ENCODE measurements at places on chromosomes 6 and 20.

- no peak for DNase-seq
These were observed 32.3 kb downstream of the SYNJ2 start for GRCh38 chr6:158013904-158014504.

DNA sequence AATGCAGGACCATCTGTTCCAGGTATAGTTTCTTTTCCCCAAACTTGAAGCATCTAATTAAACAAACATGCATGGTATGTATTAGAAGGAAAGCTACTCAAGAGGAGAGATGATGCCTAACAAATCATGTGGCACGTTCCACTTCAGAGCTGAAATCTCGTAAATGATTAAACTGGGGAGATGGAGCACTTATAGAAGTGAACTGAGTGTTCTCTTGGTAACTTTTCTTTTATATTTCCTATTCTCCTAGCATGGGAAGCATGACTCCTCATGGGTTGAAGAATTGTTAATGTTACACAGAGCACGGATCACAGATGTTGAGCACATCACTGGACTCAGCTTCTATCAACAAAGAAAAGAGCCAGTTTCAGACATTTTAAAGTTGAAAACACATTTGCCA lies 61.1 kb downstream of the CCN2 start:
- no peak for DNase-seq

GRCh38 chr6:152124429-152125074 lies 317.1 kb downstream of the ESR1 start:
- no peak for DNase-seq

DNA sequence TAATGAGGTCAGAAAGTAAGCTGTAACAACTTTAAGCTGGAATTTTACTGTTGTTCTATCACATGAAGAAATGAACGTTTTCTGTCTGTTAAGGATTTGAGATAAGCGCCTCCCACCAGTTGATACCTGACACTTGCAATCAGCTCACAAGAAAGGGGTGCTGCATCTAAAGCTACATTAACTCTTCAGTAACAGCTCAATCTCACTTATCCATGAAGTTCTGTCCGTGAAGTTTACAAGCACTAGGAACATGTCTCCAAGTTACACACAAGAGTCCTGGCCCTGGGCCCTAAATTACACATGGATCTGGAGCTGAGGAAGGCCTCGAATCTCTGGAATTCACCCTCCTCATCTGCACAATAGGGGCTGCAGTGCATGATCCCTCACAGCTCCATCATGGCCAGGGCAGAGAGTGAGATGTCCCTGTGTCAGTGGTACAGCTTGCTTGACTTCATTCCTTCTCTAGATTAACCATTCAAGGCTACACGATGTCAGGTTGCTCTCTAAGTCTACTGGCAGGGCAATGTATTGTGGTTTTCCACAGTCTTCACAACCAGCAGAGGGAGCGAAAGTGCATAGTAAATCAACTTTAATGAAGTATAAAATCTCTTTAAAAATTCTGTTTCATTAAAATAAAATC lies 182.4 kb upstream of the MCHR2 start:
- DNase-seq, result no peak

DNA sequence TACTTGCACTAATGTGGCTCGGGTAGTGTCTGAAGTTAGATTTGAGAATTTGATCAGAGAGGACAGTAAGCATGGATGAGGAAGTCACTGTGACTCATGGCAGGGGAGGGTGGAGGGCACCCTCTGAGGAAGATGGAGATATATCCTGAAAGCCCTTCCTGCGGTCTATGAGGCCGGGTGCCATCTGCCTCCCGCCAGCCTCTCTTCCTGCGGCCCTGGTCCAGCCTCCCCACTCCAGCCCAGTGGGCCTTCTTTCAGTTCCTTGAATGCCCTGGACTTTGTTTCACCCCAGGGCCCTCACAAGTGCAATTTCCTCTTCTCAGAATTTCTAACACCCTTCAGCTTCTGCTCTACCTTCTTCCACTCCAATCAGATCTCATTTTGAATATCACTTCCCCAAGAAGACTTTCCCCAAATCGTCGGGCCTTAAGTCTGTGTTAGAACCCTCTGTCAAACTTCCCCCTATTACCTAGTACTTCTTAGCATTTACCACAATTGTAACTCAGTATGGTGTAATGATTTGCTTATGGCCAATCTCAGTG lies 20.2 kb upstream of the TNFAIP3 start:
- DNase-seq, result no peak

DNA sequence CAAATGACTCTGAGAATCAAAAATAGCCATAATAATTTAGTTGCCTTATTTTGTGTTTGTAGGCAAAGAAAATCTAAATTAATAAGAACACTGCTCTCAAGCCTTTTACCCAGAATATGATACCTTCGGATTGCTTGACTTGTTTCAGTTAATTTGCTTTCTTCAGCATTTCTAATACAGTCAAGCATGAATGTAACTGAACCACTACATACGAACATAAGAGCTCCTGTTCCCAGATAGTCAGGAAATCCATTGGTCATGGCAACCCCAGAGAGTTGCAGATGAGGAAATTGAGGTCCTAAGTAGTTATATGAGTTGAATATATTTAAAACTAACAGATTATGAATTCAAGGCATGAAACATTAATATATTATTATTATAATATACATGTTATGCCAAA lies 2.9 kb downstream of the FRK start:
- no peak for DNase-seq

GRCh38 chr6:161186173-161186769 lies 87.6 kb downstream of the AGPAT4 start:
- DNase-seq, result no peak

- no peak for DNase-seq
These were observed 37.6 kb downstream of the SLC2A10 start for GRCh38 chr20:46746956-46747526.

DNA sequence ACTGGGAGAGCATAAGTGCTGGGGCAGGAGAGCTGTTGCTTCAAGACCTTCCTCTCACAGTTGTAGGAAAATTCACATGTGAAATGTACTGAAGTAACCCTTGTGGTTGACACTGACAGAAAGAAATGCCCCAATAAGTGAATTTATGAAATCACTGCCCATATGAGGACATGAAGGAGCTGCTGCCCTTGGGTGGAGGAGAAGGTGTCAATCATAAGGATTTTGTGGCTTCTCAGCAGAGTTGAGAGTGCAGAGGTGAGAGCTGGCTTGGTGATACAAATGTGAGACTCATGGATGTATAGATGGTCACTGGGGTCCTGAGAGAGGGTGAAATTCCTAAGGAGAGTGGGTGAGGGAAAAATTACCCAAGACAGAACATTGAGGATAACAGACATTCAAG lies 33.9 kb upstream of the CMTR1 start:
- no peak for DNase-seq

- DNase-seq, result no peak
These were observed 59.2 kb downstream of the TNFAIP3 start for GRCh38 chr6:137926207-137926731.

DNA sequence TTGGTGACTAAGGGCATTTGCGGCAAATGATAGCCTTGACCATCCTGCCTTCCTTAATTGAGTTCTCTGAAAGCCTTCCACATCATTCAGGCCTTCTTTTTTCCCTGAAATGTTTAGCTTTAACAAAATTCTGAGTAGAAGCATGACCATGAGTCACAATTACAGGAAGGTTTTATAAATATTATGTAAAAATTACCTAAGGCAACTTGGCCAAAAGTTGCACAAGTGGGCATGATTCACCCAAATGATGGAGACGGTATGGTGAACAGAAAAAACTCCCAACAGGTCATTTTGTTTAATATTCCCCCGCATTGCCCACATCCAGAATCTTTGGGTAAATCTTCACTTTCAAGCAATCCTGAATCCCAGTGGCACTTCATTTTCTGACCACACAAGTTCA lies 37.0 kb downstream of the MC3R start:
- DNase-seq, result no peak

- no peak for DNase-seq
These were observed 636 bp downstream of the ELOVL2 start for GRCh38 chr6:11043378-11043960.

GRCh38 chr20:39553120-39553519 lies 591.0 kb downstream of the DHX35 start:
- DNase-seq, result no peak

GRCh38 chr6:40444312-40444711 lies 142.9 kb downstream of the LRFN2 start:
- DNase-seq, result no peak

DNA sequence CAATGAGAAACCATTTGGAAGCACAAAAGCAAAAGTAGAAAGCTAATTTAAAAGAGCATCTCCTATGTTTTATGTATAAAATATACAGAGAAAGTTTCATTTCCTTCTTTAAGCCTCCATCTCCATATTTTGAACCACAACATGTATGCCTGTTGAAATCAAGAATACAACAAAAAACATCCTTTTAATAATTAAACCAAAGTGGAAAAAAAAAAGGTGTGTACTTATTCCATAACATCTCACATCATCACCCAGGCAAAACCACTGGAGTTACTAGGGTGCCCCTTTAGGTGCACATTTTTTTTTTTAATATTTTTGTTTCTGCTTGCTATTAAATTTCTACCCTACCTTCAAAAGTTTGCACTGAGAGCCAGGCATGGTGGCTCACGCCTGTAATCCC lies 43.0 kb downstream of the EDN1 start:
- no peak for DNase-seq

DNA sequence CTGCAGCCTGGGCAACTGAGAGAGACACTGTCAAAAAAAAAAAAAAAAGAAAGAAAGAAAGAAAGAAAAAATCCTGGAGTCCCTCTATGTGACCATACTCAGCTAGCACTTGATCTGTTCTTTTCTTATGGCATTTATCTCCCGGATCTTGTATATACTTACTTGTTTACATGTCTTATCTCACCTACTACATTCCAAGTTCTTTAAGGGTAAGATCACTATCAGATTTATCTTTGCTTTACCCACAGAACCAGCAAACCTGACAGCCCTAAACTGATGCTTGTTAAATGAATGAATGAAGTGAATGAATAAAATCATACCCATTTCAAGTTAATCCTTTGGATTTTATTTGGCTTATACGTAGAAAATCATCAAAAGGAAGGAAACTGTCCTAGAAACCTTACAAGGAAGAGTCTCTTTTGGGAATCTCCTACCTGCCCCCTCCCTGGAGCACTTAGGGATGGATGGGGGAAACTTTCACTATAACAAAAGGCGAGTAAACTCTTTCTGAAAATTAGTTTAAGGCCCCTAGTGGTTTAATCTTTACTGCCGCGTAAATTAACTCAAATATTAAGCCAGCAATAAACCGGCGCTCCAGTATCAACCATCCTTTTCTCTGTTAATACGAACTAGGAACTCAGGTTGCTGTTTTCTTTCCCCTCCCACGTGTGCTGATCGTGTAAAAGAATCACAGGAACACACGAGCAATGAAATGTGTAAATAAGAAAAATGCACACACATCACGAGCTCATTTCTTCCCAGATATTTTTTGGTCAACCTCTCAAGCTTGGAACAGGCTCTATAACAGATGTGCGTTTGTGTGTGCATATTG lies 1.3 kb upstream of the UTRN start:
- no peak for DNase-seq

- DNase-seq, result no peak
These were observed 28.0 kb upstream of the ASIP start for GRCh38 chr20:34213213-34213612.

DNA sequence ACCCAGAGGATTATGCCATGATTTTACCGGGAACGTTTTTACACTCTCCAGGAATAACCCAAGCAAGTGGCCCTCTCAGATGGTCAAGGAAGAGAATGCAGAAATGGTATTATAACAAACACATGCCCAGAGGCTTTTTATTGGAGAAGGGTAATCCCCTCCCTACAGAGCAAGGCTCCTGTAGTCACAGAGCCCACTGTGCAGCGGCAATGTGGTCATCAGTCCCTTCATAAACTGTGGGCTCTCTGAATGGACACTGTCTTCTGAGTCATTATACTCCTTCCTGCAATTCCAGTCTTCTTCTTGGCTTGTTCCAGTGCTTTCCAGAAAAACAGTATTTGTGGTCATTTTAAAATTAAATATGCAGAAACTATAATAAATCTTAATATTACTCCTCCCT lies 74.7 kb downstream of the LAMA4 start:
- DNase-seq, result no peak

DNA sequence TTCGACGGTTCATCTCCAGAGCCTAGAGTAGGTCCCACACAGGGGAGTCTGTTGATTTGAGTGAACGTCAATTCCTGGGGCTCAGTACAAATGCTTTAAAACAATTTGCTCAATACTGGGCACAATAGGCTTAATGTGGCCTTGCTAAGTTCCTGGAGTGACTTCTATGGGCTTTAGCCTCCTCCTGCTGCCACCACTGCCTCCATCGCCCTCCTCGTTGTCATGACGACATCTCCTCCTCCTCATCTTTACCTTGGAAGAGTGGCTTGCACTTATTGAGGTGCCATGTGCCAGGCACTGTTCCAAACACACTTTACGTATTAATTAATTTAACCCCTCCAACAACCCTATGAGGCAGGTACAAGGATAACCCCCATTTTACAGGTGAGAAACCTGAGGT lies 11.8 kb upstream of the ZMYND8 start:
- no peak for DNase-seq

- DNase-seq, result no peak
These were observed 81.7 kb downstream of the PREP start for GRCh38 chr6:105321207-105321606.

DNA sequence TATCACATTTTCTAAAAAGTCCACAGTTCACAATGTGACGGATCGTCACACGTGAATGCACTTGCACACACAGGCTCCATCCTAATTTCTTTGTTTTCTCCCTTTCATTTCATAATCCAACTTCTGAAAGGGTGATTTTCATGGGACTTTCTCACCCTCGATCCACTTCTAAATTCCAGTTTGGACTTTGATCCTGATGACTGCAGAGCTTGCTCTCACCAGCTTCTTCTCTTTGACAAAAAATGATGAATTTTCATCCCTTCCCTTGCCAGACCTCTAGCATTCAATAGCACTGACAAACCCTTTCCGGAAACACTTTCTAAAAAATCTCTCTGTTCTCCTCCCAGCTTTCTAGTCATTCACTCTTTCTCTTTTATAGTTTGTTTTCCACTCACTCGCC lies 341.2 kb downstream of the SYNE1 start:
- DNase-seq, result no peak

- no peak for DNase-seq
These were observed 94.5 kb upstream of the LRFN2 start for GRCh38 chr6:40681622-40682021.

GRCh38 chr20:47108994-47109393 lies 214.4 kb downstream of the EYA2 start:
- DNase-seq, result no peak

DNA sequence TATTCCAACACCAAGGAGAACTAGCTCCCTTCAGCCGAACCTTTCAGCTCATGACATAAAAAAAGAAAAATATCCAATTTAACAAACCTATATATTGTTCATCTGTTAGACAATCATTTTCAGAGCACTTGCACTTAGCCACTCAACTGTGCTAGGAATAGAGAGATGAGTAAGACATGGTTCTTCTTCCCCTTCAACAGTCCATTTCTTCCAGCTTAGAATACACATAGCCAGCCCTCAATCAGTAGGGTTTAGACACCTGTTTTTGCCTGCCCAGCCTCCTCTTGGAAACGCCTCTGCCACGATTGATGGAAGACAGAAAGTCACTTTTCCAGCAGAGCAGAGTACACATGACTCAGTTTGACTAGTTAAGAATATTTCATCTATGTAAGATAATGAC lies 21.8 kb downstream of the ADNP start:
- no peak for DNase-seq
